Stimulated activated naive CD8-positive, alpha-beta T cell treated with anti-CD3 and anti-CD28 coated beads, Interleukin-15, amount 100 ng/mL, for 72 hours (primary cell): ENCODE measurements at places on chromosomes 4 and X.

GRCh38 chr4:47664051-47664826 lies 173.6 kb downstream of the CORIN start:
- no peak for DNase-seq

GRCh38 chr4:30866346-30866745 lies 146.2 kb downstream of the PCDH7 start:
- no peak for DNase-seq

DNA sequence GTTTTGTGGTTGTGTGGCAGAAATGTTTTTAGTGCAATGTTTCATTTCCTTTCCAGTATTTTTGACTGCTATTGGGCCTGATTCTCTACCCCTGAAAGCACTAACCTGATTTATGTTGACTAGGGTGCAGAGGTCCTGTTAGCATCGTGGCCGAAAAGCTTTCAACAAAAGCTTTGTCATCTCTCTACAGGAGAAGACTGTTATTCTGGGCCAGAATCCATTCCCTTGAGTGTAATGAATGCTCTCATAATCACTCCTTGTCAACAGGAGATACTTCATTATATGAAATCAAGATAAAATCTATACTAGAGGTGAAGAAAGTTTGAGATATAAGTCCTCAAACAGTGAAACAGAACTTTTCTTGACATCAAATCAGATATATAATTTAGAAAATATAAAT lies 195.5 kb downstream of the ZNF330 start:
- no peak for DNase-seq

GRCh38 chrX:7972586-7972985 lies 45.4 kb upstream of the PNPLA4 start:
- DNase-seq = no peak

DNA sequence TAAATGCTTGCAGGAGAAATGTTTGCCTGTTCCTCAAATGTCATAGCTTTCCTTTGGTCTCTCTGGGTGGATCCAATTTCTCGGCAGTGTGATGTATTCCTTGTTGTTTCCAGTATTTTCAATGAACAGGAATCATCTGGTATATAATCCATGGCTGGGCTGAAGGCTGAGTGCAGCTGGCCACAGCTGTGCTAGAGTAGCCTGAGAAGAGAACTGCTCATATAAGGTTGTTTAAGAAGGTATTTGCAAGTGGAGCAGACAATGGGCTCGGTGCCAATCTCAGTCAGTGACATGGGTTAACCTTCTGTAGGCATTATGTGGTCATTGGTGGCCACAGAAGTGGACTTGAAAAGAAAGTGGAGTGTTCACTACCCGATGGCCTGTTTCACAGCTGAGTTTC lies 390.3 kb downstream of the SPRY1 start:
- no peak for DNase-seq

DNA sequence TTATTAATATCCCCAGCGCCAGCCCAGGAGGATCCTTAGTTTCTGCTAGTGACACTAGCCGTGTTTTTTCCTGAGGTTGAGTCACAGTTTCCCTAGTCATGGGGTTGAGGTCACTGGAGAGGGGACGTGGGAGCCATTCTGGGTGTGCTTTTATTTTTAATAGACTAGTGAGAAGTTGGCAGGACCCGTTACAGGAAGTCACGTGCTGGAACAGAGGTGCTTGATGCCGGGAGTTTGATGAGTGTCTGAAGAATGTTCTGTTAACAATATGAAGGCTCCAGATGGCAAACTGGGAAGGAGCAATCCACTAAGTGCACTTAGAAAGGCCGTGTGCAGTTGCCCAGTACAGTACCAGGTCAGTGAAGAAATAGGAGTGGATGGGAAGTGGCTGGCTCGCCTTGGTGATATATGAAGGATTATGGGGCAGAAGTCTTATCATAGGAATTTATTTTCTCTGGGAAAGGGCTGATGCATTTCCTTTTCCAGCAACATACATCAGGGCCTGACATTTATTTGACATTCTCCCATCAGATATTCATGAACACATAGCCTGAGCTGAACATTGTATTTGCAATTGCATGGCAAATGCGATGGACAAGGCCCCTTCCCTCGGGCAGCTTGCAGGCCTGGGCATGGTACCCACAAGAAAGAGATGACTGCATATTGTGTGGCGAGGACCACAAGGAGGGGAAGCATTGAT lies 291.8 kb downstream of the FBXW7 start:
- no peak for DNase-seq

DNA sequence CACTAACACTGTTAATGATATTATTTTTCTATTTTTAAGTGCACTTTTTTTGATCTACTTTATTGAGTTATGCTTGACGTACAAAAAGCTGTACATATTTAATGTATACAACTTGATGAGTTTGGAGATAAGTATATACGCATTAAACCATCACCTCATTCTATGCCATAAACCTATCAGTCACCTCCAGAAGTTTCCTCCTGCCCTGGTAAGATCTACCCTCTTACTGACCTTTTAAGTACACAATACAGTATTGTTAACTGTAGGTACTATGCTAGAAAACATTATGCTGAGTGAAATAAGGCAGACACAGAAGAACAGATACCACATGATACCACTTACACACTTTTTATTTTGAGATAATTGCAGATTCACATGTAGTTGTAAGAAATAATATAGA lies 36.9 kb downstream of the INTS6L start:
- no peak for DNase-seq

DNA sequence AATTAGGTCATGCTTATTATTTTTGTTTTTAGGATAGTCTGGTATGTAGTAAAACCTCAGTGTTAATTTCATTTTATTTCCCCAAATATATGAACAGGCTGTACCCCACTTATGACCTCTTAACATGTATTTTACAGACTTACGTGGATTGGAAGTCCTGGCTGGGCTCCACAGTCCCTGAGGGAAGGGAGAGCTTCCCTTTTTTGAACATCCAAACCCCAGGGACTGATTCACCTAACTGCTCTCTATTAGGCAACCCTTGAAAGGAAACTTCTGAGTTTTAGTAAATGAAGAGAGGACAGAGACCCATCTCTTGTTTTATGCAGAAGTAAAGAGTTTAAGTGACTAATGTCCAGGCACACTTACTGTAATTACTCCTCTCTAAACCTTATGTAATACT lies 233.1 kb upstream of the SPRY1 start:
- no peak for DNase-seq

DNA sequence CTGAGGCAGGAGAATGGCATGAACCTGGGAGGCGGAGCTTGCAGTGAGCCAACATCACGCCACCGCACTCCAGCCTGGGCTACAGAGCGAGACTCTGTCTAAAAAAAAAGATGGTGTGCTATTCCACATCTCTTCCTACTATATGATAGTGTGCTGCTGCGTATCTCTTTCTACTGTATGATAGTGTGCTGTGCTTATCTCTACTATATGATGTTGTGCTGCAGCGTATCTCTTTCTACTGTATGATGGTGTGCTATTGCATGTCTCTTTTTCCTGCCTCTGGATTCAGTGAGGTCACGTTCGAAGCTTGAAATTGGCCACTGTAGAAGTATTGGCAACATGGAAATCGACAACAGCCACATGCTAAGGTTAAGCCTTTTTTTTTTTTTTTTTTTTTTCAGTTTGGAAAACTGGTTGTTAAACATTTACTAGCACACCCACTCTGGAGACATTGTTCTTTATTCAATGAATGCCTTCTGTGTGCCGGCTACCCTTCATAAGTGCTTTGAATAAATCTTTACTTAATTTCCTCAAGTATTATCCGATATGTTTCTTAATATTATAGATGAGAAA lies 31.0 kb downstream of the ARFIP1 start:
- no peak for DNase-seq

DNA sequence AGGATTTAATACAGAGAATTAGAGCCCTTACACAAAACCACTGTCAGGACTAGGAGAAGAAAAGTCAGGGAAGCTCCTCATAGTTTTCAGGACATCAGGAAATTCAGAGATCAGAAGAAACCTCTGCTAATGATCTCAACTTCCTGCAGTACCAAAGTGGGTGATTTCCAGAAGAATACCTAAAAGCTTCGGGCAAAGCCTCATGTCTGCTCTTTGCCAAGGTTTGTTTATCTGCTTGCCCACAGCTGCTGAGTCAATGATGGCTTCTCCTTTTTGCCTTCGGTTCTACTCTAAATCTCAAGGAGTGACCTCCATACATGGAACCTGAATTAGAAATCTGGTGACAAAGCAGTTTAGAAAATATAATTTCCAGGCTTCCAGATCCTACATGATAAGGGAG lies 68.4 kb downstream of the USP38 start:
- no peak for DNase-seq

GRCh38 chr4:145302725-145303124 lies 122.3 kb upstream of the OTUD4 start:
- no peak for DNase-seq

GRCh38 chr4:60656171-60656570 lies 544.0 kb upstream of the ADGRL3 start:
- DNase-seq = no peak

- DNase-seq = no peak
Observed at GRCh38 chr4:186551849-186552248, 3.5 kb downstream of the MTNR1A start.

- no peak for DNase-seq
Observed at GRCh38 chr4:153140294-153140693, 63.9 kb upstream of the TRIM2 start.

GRCh38 chr4:96356591-96357370 lies 516.9 kb downstream of the PDHA2 start:
- DNase-seq = no peak

DNA sequence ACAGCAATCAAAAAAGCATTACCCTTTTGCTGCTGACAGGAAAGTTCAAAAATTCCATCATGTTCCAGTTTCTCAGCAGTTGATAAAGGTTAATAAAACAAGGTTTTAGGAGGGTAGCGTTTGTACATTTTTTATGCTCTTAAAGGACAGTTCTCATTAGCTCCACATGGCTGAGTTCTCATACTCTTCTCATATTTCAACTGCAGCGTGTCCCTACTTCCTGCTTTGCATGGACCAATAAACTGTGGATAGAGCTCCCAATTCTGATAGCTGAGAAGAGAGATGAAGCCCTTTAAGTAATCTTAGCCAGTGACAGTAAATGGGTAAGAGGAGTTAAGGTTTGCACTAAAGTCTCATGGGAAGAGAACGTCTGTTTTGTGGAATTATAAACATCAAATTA lies 53.5 kb downstream of the SPANXA2 start:
- no peak for DNase-seq

GRCh38 chrX:145553702-145554101 lies 263.9 kb upstream of the SLITRK2 start:
- DNase-seq = no peak

DNA sequence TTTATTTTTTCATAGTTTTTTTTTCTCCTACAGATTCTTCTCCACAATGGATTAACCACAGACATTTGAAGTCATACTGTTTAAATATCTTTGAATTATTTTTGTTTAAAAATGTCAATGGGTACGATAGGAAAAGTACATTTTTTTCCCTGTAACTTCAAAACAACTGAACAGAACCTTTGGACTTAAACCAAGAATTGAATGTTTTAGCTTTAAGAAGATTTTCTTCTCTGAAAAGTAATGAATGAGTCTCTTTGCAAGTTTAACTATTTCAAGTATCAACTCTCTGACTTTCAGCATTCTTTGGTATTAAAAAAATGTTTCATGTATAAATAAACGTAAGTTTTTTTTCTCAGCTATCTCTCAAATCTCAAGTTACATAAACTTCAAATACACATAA lies 364.3 kb downstream of the FBXO8 start:
- DNase-seq = no peak

DNA sequence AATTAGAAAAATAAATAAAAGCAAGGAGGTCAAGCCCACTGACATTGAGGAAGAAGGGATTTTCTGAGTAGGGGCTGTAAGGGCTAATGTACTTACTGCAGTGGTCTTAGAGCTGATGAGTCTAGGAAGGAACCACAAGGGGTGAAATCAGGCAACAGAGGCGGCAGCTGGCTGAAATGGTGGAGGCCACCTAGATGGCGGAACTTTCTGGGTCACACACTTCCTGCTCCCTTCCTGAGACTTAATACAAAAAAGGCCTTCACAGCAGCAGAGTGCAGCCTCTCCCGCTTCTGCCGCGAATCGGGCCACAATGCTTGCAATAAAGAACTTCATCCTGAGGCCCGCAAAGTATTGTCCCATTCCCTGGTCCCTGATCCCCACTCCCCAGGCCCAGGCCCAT lies 15.4 kb downstream of the SNX12 start:
- DNase-seq = no peak
